Ovary (tissue), 10 donors: ENCODE measurements at places on chromosomes 1 and 21. TPM values are rescaled to one million over a fixed set of nuclear protein-coding genes. Genes with fewer than 3 reads are reported as not detected.

RERE gene
- total RNA-seq, result 83.9 TPM

PRKAB2 gene
- total RNA-seq, result 13.4 TPM

SPRTN gene
- 8.9 TPM for total RNA-seq

LCE1E gene
- not detected for total RNA-seq

OR2C3 gene
- total RNA-seq, result not detected

GBP3 gene
- 11.0 TPM for total RNA-seq

ELAPOR1 gene
- 2.1 TPM for total RNA-seq

SYCP1 gene
- total RNA-seq, result not detected

SLC6A17 gene
- total RNA-seq, result not detected

HAO2 gene
- total RNA-seq, result 0.12 TPM

NHLH2 gene
- not detected for total RNA-seq

TGFB2 gene
- 5.1 TPM for total RNA-seq

BGLAP gene
- 1.4 TPM for total RNA-seq

CFHR5 gene
- total RNA-seq, result not detected

SLC44A3 gene
- total RNA-seq, result 4.2 TPM

SYT14 gene
- total RNA-seq, result not detected

C8B gene
- not detected for total RNA-seq

TSPAN2 gene
- total RNA-seq, result 21.4 TPM

C1orf115 gene
- 19.6 TPM for total RNA-seq

SLAMF9 gene
- not detected for total RNA-seq

FOXD3 gene
- 0.37 TPM for total RNA-seq

FAM110D gene
- total RNA-seq, result 2.1 TPM

RIPPLY3 gene
- not detected for total RNA-seq

CNR2 gene
- 0.11 TPM for total RNA-seq

KRTAP10-12 gene
- total RNA-seq, result not detected

CD2 gene
- total RNA-seq, result 2.0 TPM

AMPD1 gene
- total RNA-seq, result not detected

CROCC gene
- total RNA-seq, result 25.0 TPM

HES5 gene
- not detected for total RNA-seq

G0S2 gene
- 121 TPM for total RNA-seq

NOTCH2NLA gene
- total RNA-seq, result 43.5 TPM

KLHDC9 gene
- total RNA-seq, result 5.5 TPM

FAM3B gene
- total RNA-seq, result not detected
